Subcutaneous preadipocyte (primary cell): ENCODE measurements at places on chromosomes 3 and 15. TPM values are rescaled to one million over a fixed set of nuclear protein-coding genes. Genes with fewer than 3 reads are reported as not detected.

Gene MFAP1
- 17.6 and 18.8 TPM in 2 replicates for total RNA-seq

Gene PIF1
- total RNA-seq = 13.2 and 16.4 TPM in 2 replicates

Gene TMCO5A
- total RNA-seq = not detected in 2 replicates

Gene ISLR2
- not detected in 2 replicates for total RNA-seq

Gene ELL3
- 0.37 and 0.78 TPM in 2 replicates for total RNA-seq

Gene NISCH
- total RNA-seq = 48.1 and 53.4 TPM in 2 replicates

Gene SNRPN
- 38.7 and 44.8 TPM in 2 replicates for total RNA-seq

Gene GCNT3
- total RNA-seq = 0.37 and 0.39 TPM in 2 replicates

Gene GPR149
- total RNA-seq = not detected in 2 replicates

Gene NANOGP8
- 0.39 and 0.73 TPM in 2 replicates for total RNA-seq

Gene PAQR5
- 5.1 and 13.9 TPM in 2 replicates for total RNA-seq

Gene BLM
- 5.9 and 12.1 TPM in 2 replicates for total RNA-seq

Gene CA12
- total RNA-seq = 122 and 133 TPM in 2 replicates

Gene KNG1
- total RNA-seq = not detected in 2 replicates

Gene GPR27
- under 0.01 TPM in 2 replicates for total RNA-seq

Gene LRRIQ4
- total RNA-seq = not detected in 2 replicates

Gene KIF7
- total RNA-seq = 8.8 and 10.0 TPM in 2 replicates

Gene A4GNT
- not detected in 2 replicates for total RNA-seq

Gene CLDN16
- total RNA-seq = not detected in 2 replicates

Gene HTR3C
- not detected in 2 replicates for total RNA-seq

Gene VPS13C
- total RNA-seq = 67.2 and 67.6 TPM in 2 replicates

Gene RASGRF1
- total RNA-seq = not detected in 2 replicates

Gene GHSR
- total RNA-seq = not detected in 2 replicates

Gene IMPG2
- under 0.01 and 0.20 TPM in 2 replicates for total RNA-seq

Gene UBAP1L
- total RNA-seq = 2.2 TPM in 2 replicates

Gene SKOR1
- total RNA-seq = under 0.01 TPM in 2 replicates
